ENCODE measurements at places on chromosomes 7 and 10. TPM values are rescaled to one million over a fixed set of nuclear protein-coding genes. Genes with fewer than 3 reads are reported as not detected.

DNA sequence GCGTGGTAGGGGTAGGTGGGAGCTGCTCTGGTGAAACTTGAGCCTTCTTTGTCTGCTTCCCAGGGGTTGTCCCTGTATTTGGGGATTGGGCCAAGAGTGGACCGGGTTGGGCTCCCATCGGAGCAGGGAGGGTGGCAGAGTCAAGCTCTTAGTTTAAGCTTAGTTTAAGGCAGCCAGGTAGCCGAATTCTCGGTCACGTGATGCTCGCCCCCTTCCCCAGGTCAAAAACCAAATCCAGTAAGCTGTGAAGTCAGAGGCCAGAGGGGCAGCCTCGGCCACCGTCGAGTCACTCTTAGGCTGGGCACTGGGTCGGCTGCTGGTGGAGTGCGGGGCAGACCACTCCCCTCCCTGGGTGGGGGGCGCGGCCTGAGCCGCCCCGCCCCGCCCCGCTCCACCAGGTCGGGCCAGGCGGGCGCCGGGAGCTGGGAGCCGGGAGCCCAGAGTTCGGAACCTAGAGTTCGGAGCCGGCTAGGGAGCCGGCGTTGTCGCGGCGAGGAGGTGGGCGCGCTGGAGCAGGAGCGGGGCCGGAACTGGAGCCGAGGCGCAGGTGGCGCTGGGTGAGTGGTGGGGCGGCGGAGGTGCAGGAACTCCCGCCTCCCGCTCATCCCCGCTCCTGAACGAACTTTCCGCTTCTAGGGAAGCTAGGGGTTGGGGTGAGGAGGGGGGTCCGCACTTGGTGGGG is 2.8 kb upstream of the LZTS2 start:
- peak overlapping the region; percentile 73 for H3K4me3 ChIP-seq
- H3K27me3 ChIP-seq = no peaks in the 10 kb centered on the region
- H3K27ac ChIP-seq = peak overlapping the region; percentile 99
- no peaks in the 10 kb centered on the region for H3K36me3 ChIP-seq

GRCh38 chr10:32360884-32361283 is 13.9 kb upstream of the EPC1 start:
- no peak overlapping the region for H3K4me3 ChIP-seq
- no peak for DNase-seq
- H3K27me3 ChIP-seq = no peaks in the 10 kb centered on the region
- no peaks in the 10 kb centered on the region for H3K4me1 ChIP-seq
- no peaks in the 10 kb centered on the region for H3K36me3 ChIP-seq
- H3K27ac ChIP-seq = no peak overlapping the region

- H3K36me3 ChIP-seq = no peaks in the 10 kb centered on the region
- H3K4me3 ChIP-seq = no peak overlapping the region
- no peaks in the 10 kb centered on the region for H3K27me3 ChIP-seq
- H3K4me1 ChIP-seq = peaks cover 17% of the 10 kb centered on the region
- DNase-seq = peak; percentile 85
Observed at GRCh38 chr10:124153023-124153826, 59.8 kb upstream of the CHST15 start.

GRCh38 chr10:68284062-68285001 is 47.5 kb upstream of the HNRNPH3 start:
- H3K27me3 ChIP-seq = no peaks in the 10 kb centered on the region
- DNase-seq = peak; percentile 38
- no peaks in the 10 kb centered on the region for H3K36me3 ChIP-seq
- no peak overlapping the region for H3K27ac ChIP-seq

DNA sequence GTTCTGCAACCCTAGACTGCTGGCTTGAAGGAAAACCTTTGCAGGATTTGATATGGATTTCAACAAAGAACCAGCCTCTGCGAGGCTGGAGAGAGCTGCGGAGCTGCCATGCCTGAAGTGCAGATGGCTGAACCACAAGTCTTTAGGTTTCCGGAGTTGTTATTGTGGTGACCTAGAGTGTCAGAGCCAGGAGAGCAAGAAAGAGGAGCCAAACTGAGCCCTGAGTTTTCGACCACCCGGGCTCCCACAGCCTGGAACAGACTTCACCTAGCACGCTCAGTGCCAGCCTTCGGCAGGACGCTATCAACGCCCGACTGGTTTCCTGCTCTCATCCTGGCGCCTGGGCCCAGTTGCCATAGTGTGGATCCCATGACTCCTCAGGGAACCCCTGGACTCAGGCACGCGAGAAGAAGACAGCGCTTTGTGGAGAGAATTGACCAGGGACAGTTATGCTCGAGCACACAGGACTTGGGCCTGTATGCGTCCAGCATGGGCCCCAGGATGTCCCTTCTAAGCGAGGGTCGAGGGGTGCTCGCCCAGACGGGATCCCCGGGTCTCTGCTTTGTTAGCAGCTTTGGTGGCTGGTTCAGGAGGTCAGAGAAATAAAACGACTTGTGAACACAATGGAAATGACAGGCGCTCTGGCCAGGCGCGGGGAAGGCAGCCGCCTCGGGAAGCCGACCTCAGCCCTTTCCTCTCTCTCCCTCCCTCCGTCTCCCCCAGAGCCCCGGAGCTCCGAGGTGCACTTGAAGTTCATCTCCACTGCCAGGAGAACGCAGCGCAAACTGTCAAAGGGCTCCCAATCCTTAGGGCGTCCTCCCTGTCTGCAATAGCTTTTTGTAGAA is 1.8 kb upstream of the GAD2 start:
- peaks cover 100% of the 10 kb centered on the region for H3K27me3 ChIP-seq
- H3K4me1 ChIP-seq = peaks cover 19% of the 10 kb centered on the region

- H3K27ac ChIP-seq = no peak overlapping the region
- no peak for DNase-seq
- no peaks in the 10 kb centered on the region for H3K27me3 ChIP-seq
Observed at GRCh38 chr10:64617085-64617484, 1095.9 kb downstream of the REEP3 start.

- peak; percentile 79 for DNase-seq
- H3K4me3 ChIP-seq = peak within 1 kb of the TSS; percentile 63
- peak within 1 kb of the TSS; percentile 90 for H3K27ac ChIP-seq
- H3K4me1 ChIP-seq = peaks cover 7% of the 10 kb centered on the region
Observed at GRCh38 chr7:45000093-45001032, at the start of gene CCM2. TSS of gene CCM2 (plus strand) at chr7:45000201. CDS start at chr7:45000334, 133 bp downstream.

GRCh38 chr10:122725768-122726167 is 26.1 kb upstream of the C10orf120 start:
- no peaks in the 10 kb centered on the region for H3K27me3 ChIP-seq
- H3K4me3 ChIP-seq = no peak overlapping the region
- no peak for DNase-seq
- H3K27ac ChIP-seq = no peak overlapping the region

DNA sequence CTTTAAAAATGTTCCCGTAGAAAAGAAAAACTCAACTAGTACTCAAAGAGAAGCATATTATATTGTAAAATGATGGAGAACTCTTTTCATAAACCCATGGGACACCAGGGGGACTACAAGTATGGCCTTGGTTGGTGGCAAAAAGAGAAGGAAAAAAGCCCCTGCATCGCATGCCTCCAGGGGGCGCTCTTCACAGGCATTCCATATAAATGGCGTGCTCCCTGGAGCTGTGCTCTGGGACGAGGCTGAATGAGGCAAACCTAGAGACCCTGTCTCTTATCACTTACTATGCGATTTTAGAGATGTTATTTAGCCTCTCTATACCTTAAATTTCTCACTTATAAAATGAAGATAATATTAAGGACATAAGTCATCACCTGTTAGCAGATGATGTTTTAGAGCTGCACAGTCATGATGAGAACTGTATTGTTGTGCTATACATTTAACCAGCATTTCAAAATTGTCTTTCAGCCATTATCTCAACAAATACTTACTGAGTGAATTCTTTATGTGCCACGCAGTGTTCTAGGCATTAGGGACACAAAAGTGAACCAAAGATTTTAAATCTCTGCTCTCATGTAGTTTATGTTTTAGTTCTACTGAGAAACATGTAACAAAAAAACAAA is 105.8 kb downstream of the ARHGAP21 start:
- H3K27ac ChIP-seq = no peak overlapping the region
- H3K4me3 ChIP-seq = no peak overlapping the region
- no peaks in the 10 kb centered on the region for H3K27me3 ChIP-seq
- H3K4me1 ChIP-seq = peaks cover 20% of the 10 kb centered on the region
- DNase-seq = peak; percentile 57
- H3K36me3 ChIP-seq = no peaks in the 10 kb centered on the region

DNA sequence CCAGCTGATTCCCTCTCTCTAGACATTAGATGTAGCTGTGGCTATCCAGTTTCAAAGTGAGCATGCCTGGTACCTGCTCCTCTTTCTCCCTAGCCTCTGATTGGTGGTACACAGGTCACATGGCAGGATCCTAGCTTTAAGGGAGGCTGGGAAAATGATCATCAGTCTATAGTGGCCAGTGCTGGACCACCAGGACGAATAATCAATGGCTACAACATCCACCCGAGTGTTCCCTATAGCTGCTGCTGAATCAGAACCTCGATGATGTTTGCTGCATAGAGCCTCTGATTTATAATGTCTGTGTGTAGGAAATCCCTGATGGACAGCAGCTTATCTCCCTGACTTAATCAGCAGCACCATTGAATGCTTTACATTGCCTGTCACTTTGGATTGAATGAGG is 28.9 kb upstream of the LMTK2 start:
- no peaks in the 10 kb centered on the region for H3K36me3 ChIP-seq
- H3K4me1 ChIP-seq = peaks cover 12% of the 10 kb centered on the region
- peak overlapping the region; percentile 60 for H3K27ac ChIP-seq
- H3K4me3 ChIP-seq = no peak overlapping the region

DNA sequence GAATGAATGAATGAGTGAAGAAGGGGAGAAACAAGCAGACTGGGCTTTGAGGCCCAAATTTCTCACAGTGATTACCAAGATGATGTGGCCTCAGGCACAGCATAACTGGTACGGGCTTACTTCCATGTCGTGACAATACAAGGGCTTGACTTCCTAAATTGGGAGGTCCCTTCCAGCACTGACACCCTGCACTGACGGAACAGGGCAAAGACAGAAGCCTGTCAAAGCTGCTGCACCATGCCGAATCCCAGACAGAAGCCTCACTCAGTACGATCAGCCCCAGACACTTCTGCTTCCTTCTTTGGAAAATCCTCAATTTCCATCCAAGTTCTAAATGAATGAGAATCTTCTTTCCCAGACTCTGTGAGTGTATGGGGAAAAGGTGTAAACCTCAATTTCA is 51.9 kb downstream of the GNA12 start:
- H3K27me3 ChIP-seq = no peaks in the 10 kb centered on the region
- DNase-seq = no peak
- H3K27ac ChIP-seq = peak overlapping the region; percentile 33
- H3K4me1 ChIP-seq = peaks cover 34% of the 10 kb centered on the region

- H3K27me3 ChIP-seq = no peaks in the 10 kb centered on the region
- H3K27ac ChIP-seq = no peak overlapping the region
- H3K4me1 ChIP-seq = no peaks in the 10 kb centered on the region
- no peak for DNase-seq
Observed at GRCh38 chr10:95397747-95398146, 106.9 kb upstream of the PDLIM1 start.

DNA sequence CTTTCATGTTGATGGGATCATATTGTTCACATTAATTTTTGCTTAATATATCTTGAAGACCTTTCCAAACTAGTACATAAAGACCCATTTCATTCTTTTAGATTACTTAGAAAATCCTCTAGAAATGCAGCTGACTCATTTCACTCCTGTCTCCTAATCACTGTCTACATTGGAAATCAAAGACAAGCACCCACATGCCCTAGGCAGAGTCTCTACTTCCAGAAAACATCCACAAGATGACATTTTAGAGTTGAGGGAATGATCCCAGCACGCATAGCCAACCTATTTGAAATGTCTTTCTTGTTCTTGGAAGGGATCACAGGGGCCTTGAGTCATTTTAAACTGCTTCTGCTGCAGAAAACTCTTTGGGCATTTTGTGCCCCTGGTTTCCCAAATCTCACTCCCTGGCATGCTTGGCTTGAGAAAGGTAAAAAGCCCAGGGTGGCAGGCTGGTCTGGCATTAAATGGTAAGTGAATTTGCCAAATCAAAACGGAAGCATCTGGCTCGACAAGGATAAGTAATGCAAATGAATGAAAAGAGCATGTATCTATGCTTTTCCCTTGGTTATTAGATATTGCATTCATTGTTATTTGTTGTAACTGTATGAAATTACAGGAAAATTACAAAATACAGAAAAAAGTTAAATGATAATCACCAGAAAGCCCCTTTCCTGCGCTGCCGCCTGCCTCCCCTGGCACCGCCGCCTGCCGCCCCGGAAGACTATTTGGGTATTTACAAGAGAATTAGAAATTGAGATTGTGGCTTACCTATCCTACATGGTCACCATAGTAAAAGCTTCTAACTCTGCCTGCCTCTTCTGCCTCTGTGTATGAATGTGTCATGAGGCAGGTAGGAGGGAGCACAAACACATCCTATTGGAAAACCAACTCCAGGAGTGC is 225.3 kb downstream of the PTEN start:
- H3K4me1 ChIP-seq = peaks cover 3% of the 10 kb centered on the region
- no peak overlapping the region for H3K4me3 ChIP-seq
- no peaks in the 10 kb centered on the region for H3K27me3 ChIP-seq

- no peak for DNase-seq
- H3K4me1 ChIP-seq = no peaks in the 10 kb centered on the region
- no peak overlapping the region for H3K27ac ChIP-seq
- H3K36me3 ChIP-seq = peaks cover 6% of the 10 kb centered on the region
- no peaks in the 10 kb centered on the region for H3K27me3 ChIP-seq
Observed at GRCh38 chr10:87544721-87545120, 40.0 kb downstream of the MINPP1 start.

DNA sequence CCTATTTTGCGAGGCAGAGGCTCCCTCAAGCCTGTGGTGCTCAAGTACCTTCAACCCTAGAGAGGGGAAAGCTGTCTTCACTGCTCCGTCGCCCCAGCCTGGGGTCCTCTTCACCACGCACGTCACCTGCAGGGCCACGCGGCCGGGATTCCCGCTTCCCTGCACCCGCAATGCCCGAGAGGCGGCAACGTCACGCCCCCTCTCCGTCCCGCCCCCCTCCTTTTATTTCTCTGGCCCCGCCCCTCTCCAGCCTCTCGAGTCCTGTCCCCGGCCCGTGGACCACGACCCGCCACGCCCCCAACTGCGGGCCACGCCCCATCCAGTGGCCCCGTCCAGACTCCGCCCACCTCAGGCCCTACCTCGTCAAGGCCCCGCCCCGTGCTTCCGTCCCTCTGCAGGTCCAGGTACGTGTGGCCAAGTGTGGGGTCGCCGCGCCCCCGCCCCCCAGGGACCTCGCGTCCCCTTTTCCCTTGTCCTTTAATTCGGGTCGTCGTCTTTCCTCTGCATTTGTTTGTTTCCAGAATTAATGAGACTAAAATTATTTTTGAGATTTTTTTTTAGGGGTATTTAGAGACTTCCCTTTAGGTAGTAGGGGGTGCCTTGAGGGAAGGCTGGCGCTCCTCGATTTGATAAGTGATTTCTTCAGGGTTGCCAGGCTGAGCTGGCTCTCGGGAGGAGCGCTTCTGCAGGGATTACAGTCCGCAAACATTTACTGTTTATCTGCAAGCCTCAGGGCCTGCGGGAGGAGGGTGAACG is 69.8 kb upstream of the BAIAP2L1 start:
- peak overlapping the region; percentile 32 for H3K4me3 ChIP-seq
- H3K4me1 ChIP-seq = no peaks in the 10 kb centered on the region
- H3K27me3 ChIP-seq = no peaks in the 10 kb centered on the region
- no peaks in the 10 kb centered on the region for H3K36me3 ChIP-seq
- no peak overlapping the region for H3K27ac ChIP-seq

GRCh38 chr7:16431646-16432424 is 10.5 kb upstream of the CRPPA start:
- no peak overlapping the region for H3K27ac ChIP-seq
- H3K36me3 ChIP-seq = no peaks in the 10 kb centered on the region
- peaks cover 8% of the 10 kb centered on the region for H3K4me1 ChIP-seq
- no peaks in the 10 kb centered on the region for H3K27me3 ChIP-seq
- no peak overlapping the region for H3K4me3 ChIP-seq
- DNase-seq = peak; percentile 55

- no peak overlapping the region for H3K4me3 ChIP-seq
- no peak for DNase-seq
- peaks cover 6% of the 10 kb centered on the region for H3K4me1 ChIP-seq
Observed at GRCh38 chr7:42960762-42961161, 28.6 kb downstream of the MRPL32 start.

Gene NFE2L3
- total RNA-seq = 2.1 TPM

Gene KIAA1217
- total RNA-seq = 23.1 TPM

Gene ABCB1
- total RNA-seq = not detected

Gene KIF20B
- 12.1 TPM for total RNA-seq

Gene CPA1
- 4.3 TPM for total RNA-seq

Gene FKBP9
- total RNA-seq = 81.6 TPM
